ENCODE measurements at places on chromosomes 7 and 10.

DNA sequence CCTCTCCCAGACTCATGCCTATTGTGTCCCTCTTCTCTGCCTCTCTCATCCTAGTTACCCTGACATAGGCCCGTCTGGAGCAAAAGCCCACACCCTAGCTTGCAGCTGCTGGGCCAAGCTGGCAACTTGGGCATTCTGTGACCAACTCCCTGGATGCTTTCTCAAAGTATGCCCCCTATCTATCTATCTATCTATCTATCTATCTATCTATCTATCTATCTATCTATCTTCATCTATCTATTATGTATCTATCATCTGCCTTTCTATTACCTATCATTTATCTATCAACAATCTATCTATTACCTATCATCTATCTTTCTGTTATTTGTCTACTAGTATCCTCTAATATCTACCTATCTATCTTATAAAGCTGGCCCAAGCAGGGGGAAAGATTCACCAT lies 45.4 kb upstream of the COL13A1 start:
- H3K4me1 ChIP-seq, result peaks cover 2% of the 10 kb centered on the region
- peaks cover 20% of the 10 kb centered on the region for H3K27me3 ChIP-seq
- no peaks in the 10 kb centered on the region for H3K36me3 ChIP-seq
- H3K4me3 ChIP-seq, result no peak overlapping the region
- no peak for DNase-seq

DNA sequence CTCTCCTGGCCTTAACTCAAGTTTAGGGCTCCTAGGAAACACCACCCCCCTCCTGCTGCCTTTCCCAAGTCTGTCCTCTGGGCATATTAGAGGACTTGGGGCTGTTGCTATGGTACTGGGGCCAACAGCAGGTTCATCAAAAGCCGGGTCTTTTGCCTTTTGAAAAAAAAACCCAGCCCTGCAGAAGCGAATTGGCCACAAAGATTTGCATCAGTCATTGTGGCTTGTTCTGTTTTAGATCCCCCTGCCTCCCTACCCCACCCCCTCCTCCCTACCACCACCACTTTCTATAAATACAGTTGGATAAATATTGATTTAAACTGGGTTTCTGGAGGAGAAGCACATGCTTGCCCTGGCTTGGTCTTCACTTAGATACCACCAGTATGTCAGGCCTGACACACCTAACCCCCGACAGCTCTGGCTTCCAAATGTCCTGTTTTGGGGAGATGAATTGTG lies 7.0 kb downstream of the MXI1 start:
- no peak for DNase-seq
- peaks cover 8% of the 10 kb centered on the region for H3K27me3 ChIP-seq
- H3K4me1 ChIP-seq, result peaks cover 55% of the 10 kb centered on the region

DNA sequence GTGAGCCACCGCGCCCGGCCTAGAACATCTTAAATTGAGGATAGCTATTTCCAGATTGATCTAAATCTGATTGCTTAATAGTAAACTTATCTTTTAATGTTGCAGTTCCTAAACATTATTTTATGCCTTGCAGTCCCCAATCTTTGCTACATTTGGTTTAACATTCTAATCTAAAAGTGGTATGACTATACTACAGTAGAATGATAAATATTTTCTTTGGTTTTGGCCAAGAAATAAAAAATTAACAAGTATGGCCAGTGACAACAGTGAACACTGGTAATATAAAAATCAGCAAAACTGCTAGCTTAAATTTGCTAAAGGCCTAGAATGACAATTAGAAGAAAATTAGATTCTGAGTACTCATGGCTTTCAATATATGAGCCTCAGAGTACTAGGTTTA lies 73.5 kb downstream of the CDK6 start:
- H3K27ac ChIP-seq, result no peak overlapping the region
- H3K36me3 ChIP-seq, result peaks cover 52% of the 10 kb centered on the region
- H3K4me1 ChIP-seq, result peaks cover 16% of the 10 kb centered on the region
- no peak for DNase-seq
- no peaks in the 10 kb centered on the region for H3K27me3 ChIP-seq
- H3K4me3 ChIP-seq, result no peak overlapping the region

GRCh38 chr7:98334081-98334480 lies 52.6 kb downstream of the BRI3 start:
- no peak overlapping the region for H3K4me3 ChIP-seq
- no peak overlapping the region for H3K27ac ChIP-seq
- no peaks in the 10 kb centered on the region for H3K27me3 ChIP-seq
- H3K4me1 ChIP-seq, result no peaks in the 10 kb centered on the region
- H3K36me3 ChIP-seq, result no peaks in the 10 kb centered on the region

GRCh38 chr7:74283858-74284447 lies 5.3 kb upstream of the CLIP2 start:
- H3K27ac ChIP-seq, result no peak overlapping the region
- no peak for DNase-seq
- no peaks in the 10 kb centered on the region for H3K36me3 ChIP-seq
- H3K4me1 ChIP-seq, result peaks cover 9% of the 10 kb centered on the region
- H3K4me3 ChIP-seq, result no peak overlapping the region
- H3K27me3 ChIP-seq, result peaks cover 24% of the 10 kb centered on the region

- no peaks in the 10 kb centered on the region for H3K4me1 ChIP-seq
- H3K27me3 ChIP-seq, result no peaks in the 10 kb centered on the region
- H3K27ac ChIP-seq, result no peak overlapping the region
- DNase-seq, result no peak
- no peaks in the 10 kb centered on the region for H3K36me3 ChIP-seq
Measured at GRCh38 chr10:19952224-19953010, 136.2 kb downstream of the PLXDC2 start.

- no peak overlapping the region for H3K4me3 ChIP-seq
- peaks cover 7% of the 10 kb centered on the region for H3K4me1 ChIP-seq
- DNase-seq, result no peak
- H3K36me3 ChIP-seq, result peaks cover 23% of the 10 kb centered on the region
- H3K27ac ChIP-seq, result no peak overlapping the region
Measured at GRCh38 chr10:45008524-45009161, 7.9 kb downstream of the ZNF22 start.

DNA sequence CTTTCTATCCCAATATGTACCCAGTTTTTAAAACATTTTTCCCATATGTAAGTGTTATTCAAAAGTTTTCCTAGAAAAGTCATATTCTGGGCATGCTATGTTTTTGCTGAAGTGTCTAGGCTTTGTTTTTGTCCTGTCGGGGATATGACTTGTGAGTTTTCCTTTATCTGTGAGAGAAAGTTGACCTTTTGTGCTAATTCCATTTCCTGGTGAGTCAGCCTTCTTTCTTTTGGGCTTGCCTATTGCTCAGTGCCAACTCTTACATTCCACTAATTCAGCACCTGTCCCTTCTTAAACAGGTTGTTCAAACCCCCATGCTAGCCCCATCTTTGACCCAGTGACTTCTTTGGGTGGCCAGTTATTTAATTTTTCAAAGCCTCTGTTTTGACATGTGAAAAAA lies 146.2 kb downstream of the AHR start:
- H3K4me3 ChIP-seq, result no peak overlapping the region
- DNase-seq, result no peak
- peaks cover 3% of the 10 kb centered on the region for H3K4me1 ChIP-seq
- no peak overlapping the region for H3K27ac ChIP-seq
- H3K36me3 ChIP-seq, result peaks cover 11% of the 10 kb centered on the region

All from activated naive CD8-positive, alpha-beta T cell treated with anti-CD3 and anti-CD28 coated beads, Interleukin-2, amount 10 ng/mL, durations not matched to agents 7 days and 5 days (primary cell).